ENCODE measurements at places on chromosomes 11 and 22.

DNA sequence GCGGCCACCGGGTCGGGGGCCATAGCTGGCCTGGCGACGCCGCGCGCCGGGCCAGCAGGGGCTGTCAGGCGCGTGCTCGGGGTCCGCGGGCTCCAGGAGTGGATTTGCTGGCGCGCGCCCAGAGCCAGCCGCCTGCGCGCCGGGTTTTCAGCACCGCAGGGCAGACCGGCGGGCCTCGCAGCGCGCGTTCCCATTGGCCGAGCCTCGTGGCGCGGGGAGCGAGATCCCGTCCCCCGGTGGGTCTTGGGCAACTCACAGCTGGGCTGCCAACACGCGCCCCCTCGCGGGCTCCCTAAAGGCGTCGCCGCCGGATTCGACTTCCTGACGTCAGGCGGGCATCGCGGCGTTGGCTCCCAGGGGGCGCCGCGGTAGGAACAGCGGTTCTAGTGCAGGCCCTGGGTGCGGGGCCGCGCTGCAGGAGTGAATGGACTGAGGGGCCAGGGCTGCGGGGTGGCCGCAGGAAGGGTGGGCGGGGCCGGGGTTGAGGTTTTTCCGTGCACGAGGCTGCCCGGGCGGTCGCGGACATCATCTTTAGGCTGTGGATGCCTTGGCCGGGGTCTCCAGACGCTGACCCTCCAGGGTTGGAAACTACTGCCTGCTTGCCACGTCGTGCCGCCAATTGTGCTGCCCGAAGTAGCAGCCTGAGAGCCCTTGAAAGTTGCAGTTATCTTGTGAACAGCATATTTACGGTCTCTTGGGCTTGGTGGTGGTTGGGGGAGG lies at the start of gene FADS1:
Gene FADS1 (minus strand): TSS at position 268 of the 720 bp plus-strand sequence. CDS start 74 bp downstream, at position 194.
- peak; percentile 97 for DNase-seq

DNA sequence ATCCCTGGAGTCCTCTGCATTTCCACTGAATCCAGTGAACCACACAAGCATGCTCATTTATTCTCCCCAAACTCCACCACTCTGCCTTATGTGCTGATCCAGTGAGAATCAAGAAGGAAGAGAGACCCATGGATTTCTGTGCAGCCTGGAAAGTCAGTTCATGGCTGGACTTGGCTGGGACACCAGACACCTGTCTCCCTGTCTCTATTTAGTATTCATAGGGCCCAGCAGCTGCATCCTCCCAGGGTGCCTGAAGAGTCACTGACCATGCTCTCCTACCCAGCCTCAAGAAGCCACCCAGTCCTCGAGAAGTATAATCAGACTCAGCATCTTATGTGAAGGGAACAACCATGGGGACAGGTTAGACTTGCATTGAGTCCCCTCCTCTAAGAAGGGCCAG lies 83.2 kb downstream of the ZNF280B start:
- no peak for DNase-seq

- no peak for DNase-seq
Measured at GRCh38 chr11:64703048-64703447, 19.9 kb downstream of the NRXN2 start.

- DNase-seq = no peak
Measured at GRCh38 chr11:131851964-131852755, 481.7 kb downstream of the NTM start.

- DNase-seq = no peak
Measured at GRCh38 chr22:29926057-29926456, 43.1 kb downstream of the MTMR3 start.

- no peak for DNase-seq
Measured at GRCh38 chr22:40648386-40648785, 11.9 kb upstream of the MRTFA start.

GRCh38 chr11:794766-795633 lies 3.1 kb downstream of the SLC25A22 start:
- DNase-seq = no peak

GRCh38 chr22:19880786-19881569 lies 26.3 kb upstream of the GNB1L start:
- no peak for DNase-seq

- DNase-seq = peak; percentile 63
Measured at GRCh38 chr11:47715082-47715669, at the start of gene AGBL2. Gene AGBL2 (minus strand): TSS chr11:47715369. CDS start chr11:47714650, 719 bp downstream.

GRCh38 chr11:120032766-120033390 lies 105.0 kb downstream of the TRIM29 start:
- no peak for DNase-seq

DNA sequence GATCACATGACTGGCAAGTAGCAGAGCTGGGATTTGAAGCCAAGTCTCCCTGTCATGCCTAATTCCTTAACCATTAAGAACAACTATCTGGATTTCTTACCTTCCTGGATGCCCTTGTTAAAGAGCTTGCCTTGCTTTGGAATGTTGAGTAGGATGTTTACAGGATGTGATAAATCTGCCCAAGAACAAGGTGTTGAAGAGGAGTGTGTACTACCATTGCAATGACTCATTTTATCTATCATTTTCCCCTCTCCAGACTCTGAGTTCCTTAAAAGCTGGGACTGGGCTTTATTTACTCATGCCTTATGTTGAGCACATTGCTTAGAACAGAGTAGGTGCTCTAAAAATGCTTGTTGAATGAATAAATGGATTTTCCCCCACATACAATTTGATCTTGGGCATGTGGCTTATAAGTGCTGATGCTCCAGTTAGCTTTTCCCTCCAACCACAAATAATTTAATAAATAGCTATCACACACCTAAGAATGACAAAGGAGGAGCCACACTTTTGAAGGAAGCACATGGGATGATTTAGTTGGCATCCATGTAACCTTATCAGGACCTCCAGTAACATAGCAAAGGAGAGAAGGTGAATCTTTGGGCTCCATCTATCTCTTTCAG lies 268.6 kb upstream of the SESN3 start:
- no peak for DNase-seq

DNA sequence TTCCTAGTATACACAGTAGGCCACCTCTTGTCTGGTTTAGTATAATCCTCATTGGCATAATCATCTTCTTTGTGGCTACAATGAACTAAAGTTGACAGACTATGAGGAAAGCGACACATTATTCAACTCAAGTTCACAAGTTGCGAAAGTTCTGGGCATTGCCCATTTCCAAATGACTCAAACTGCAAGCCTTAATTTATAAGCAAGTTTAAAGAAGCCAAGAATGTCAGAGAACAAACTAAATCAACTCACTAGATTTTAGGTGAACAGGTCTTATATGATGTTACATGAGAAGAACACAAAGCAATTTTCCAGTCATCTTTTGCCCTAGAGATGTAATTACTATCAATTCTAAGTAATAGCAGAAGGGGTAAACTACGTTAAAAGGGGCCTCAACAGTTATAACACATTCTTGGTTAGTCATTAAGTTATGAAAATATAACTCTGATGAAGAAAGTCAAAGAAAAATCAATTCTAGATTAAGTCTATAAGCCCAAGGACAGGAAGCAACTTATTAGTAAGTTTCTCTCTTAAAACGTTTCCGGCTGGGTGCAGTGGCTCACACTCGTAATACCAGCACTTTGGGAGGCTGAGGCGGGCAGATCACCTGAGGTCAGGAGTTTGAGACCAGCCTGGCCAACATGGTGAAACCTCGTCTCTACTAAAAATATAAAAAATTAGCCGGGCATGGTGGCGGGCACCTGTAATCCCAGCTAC lies 21.5 kb downstream of the PICALM start:
- peak; percentile 74 for DNase-seq

GRCh38 chr11:35307221-35307621 lies 112.1 kb downstream of the SLC1A2 start:
- DNase-seq = no peak

DNA sequence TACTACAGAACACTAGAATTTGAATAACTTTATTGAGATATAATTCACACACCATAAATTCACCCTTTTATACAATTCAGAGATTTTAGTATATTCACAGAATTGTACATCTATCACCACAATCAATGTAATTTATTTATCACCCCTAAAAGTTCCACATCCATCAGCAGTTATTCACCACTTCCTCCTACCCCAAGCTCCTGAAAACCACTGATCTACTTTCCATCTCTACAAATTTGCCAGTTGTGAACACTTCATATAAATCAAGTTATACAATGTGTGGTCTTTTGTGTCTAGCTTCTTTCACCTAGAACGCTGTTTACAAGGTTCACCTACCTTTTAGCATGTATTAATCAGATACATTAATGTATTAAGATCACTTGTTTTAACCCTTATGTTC lies 179.6 kb downstream of the TTC28 start:
- no peak for DNase-seq

DNA sequence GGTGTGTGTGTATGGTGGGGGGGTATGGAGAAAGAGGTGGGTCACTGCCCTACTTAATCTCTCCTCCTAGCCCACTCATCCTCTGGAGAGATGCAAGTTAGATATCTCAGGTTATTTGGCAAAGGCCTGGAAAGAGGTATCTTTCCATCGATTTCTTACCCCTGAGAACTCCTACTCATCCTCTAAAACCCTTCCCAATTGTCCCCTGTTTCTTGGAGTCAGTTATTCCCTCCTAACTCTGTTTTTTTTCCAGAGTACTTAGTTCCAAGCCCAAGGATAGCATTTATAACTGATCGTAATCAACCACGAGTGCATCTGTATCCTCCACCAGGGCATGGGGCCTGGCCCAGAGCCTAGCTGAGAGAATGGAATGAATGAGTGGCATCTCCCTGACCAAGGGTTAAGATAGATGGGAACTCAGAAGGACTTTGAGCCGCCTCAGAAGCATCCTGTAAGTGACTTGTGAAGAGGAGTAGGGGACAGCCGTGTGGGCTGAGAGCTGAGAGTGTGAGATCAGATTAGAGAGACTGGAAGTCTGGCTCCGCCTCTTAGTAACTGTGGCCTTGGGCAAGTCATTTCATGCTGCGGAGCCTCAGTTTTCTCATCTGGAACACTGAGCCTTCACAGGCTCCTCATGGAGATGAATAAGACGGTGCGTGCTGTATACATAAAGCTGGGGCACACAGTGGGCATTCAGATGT lies 16.2 kb downstream of the CD6 start:
- DNase-seq = no peak

GRCh38 chr11:22787551-22788162 lies 41.9 kb downstream of the SVIP start:
- DNase-seq = peak; percentile 6

- no peak for DNase-seq
Measured at GRCh38 chr22:45491841-45492240, 10.8 kb upstream of the FBLN1 start.

- no peak for DNase-seq
Measured at GRCh38 chr11:92440701-92441442, 216.3 kb downstream of the FAT3 start.

- no peak for DNase-seq
Measured at GRCh38 chr22:36084717-36085116, 56.1 kb upstream of the RBFOX2 start.

- no peak for DNase-seq
Measured at GRCh38 chr11:104968856-104969776, 742 bp upstream of the CASP4 start.

DNA sequence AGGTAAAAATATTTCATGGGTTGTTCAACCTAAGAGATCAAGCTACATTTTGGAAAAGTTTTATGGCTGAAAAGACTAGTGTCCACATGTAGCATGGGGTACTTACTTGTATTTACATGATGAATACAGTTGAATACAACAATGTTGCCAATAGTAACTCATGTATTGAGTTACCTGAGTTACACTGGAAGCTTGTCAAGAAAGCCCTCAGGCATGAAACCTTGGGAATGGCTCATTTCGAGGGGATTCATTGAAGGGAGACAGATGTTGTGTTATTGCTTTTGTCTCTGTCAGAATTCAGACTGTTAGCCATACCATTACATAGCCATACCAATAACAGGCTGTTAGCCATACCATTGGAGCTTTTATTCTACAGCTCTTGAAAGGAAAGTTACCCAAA lies 9.2 kb downstream of the OR51F2 start:
- no peak for DNase-seq

GRCh38 chr11:102237096-102237735 lies 80.1 kb upstream of the BIRC3 start:
- DNase-seq = no peak

- no peak for DNase-seq
Measured at GRCh38 chr22:47032091-47032943, 269.9 kb downstream of the TBC1D22A start.

DNA sequence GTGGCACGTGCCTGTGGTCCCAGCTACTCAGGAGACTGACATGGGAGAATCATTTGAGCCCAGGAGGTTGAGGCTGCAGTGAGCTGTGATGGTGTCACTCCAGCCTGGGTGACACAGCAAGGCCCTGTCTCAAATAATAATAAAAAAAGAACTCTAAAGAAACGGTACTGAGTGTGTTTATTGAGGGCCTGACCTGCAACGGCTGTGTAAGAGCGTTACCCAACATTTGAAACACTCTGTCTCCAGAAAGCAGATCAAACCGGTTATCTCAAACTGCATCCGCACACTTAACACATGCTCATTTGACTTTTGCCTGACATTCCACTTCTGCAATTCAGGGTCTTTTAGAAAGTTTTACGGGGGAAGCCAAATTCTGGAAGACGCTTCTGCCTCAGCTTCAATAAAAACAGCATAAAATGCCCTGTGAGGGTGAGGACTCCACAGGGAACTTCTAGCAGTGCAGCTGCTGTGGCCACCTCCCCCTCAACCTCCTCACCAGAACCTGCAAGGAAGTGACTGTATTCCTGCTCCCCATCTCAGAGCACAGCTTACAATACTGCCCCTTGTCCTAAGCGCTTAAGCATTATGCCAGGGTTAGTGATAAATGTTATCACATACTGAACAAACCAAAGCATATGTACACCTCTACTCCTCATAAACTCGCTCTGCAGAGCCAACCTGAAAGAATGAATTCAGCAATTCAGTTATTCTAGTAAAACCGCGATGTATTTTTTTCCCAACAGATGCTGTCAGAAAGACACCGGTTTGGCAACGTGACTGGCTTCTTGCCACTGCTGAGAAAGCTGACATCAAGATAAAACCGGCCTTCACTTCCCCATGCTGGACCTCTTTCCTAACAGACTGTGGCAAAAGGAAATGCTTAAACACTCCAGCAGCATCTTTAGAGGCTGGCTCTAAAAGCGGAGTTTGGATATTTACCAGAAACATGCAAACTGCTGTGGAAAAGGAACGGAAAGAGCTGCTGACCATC lies 52.2 kb downstream of the PRDM10 start:
- peak; percentile 97 for DNase-seq

DNA sequence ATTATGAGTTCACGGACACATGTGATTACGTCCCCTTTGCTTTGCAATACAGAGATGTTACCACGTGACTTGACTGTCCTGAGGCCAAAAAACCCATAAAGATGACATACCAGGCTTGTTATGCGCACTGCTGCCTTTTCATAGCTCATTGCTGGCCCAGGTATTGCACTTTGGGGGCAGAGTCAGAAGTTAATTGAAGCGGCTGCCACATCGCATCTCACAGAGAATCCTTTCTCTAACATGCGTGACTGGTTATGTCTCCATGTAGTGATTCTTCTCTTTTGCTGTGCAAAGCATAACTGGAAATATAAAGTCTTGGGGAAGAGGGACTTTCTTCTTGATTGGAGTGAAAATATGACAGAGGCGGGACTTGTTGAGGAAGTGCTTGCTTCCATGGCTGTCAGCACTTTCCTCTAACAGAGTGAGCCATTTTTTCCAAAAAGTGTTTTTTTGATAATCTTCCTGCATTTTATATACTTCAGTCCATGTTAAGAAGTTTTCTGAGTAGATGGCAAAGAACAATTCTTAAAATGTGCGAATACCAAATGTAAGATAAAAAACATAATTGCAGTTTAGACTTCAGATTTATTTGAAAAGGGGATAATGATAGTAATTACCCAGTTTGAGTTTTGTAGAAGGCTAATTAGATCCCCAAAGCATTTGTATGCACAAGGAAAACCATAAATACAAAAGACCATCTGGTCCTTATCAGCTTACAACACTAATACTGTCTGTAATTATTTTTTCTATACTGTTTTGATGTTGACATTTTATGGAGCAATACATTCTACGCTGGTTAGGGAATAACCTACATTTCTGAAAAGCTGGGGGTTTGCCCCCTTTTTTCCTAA lies 324.6 kb upstream of the MTNR1B start:
- no peak for DNase-seq

- DNase-seq = no peak
Measured at GRCh38 chr11:134501406-134502152, 89.5 kb upstream of the B3GAT1 start.

All from HL-60 (cell line).